Breast epithelium (tissue), 4 donors: ENCODE measurements at places on chromosomes 7 and 10.

DNA sequence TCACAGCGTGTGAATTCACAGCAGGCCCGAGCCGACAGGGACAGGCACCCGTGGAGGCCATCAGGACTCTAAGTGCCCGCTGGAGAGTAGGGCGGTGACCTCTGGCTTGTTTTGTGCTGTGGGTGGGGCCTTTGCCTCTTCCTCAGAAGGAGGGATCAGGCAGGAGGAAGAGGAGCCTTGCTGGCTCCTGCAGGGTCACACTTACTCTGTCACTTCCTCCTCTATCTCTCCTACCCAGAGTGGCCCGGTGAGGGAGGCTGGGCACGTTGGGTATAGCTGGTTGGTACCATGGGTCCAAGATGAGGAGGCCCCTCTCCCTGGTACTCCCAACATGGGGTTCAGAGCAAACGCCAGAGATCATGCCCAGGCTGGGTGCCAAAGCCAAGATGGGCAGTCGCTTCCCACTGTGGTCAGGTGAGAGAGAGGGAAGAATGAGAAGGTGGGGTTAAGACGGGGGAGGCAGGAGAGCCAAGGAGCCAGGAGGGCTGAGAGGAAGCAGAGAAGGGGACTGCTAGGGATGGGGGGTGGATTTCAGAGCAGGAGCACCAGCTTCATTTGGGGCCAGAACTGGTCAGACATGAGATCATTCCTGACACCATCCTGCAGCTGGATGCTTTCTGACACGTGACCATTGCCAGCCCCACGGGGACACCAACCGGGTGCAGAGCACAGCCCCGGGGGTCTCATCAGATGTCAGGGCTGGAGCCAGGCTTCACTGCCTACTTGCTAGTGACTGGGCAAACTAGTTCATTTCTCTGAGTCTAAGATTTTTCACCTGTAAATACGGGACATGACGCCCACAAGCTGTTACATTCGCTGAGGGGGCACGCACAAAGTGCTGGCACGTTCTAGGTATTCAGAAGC, 54.8 kb upstream of the CACUL1 start:
- H3K27me3 ChIP-seq: no peaks in the 10 kb centered on the region
- H3K36me3 ChIP-seq: no peaks in the 10 kb centered on the region
- no peak overlapping the region for H3K4me3 ChIP-seq
- no peak for DNase-seq
- no peak overlapping the region for H3K27ac ChIP-seq

DNA sequence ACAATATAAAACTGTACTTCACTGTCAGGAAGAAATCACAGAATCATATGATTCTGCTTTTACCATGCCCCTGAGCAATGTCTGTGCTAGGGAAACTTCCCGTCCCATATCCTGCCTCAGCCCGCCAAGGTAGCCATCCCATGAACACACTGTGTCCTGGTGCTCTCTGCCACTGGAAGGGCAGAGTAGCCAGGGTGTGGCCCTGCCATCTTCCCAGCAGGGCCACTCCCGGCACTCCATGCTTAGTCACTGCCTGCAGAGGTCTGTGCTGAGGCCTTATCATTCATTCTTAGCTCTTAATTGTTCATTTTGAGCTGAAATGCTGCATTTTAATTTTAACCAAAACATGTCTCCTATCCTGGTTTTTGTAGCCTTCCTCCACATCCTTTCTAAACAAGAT, 31.8 kb downstream of the AP3M1 start:
- DNase-seq: no peak
- peak overlapping the region; percentile 1 for H3K27ac ChIP-seq

DNA sequence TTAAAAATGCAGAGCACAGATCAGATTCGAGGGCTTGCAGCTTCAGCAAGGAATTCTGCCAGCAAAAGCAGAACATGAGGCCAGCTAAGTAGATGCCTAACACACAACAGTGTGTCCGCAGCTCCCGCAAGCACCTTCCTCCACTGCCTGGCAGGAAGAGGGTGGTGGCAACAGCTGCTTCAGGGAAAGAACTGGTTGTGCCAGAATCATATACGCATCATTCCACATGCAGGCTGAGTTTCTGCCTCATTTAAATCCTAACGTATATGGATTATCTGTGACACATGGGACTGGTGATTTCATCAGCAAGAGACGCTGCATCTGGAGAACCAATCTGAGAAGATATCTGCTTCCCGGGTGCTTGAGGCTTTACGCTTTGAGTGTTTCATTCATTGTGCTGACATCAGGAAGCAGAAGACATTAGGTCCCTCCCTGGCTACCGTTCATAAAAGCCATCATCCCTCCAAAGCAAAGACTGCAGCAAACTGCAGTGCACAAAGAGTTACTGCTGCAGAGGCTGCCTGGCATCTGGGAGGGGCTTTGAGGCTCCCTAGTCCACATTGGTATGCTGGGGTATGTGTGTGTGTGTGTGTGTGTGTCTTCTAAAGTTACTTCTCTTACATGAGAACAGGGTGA, 78.8 kb downstream of the FAM13C start:
- H3K36me3 ChIP-seq: no peaks in the 10 kb centered on the region
- H3K4me1 ChIP-seq: no peaks in the 10 kb centered on the region
- H3K4me3 ChIP-seq: no peak overlapping the region

- no peaks in the 10 kb centered on the region for H3K27me3 ChIP-seq
- H3K27ac ChIP-seq: no peak overlapping the region
- no peak for DNase-seq
- H3K4me3 ChIP-seq: no peak overlapping the region
- H3K4me1 ChIP-seq: no peaks in the 10 kb centered on the region
These were observed 72.6 kb downstream of the COBL start for GRCh38 chr7:51244053-51244452.

DNA sequence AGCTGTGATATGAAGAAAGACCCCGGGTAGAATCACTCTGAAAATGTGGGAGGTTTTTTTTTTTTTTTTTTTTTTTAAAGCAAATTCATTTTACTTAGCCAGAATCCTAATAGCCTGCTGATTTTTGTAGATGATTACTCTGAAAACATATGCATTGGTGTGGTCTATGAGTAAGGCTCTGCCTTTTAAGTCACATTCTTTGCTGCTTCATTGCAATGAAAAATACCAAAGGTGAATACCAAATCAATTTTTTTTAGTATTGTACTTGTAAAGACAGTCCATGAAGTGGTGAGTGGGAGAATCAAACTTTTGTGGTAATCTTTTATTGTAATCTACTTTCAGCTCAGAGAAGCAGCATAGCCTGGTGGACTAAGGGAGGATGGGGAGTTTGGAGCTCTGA, 130.3 kb downstream of the SDK1 start:
- H3K4me3 ChIP-seq: no peak overlapping the region
- H3K4me1 ChIP-seq: no peaks in the 10 kb centered on the region
- no peaks in the 10 kb centered on the region for H3K27me3 ChIP-seq
- H3K36me3 ChIP-seq: no peaks in the 10 kb centered on the region
- no peak overlapping the region for H3K27ac ChIP-seq

- H3K4me1 ChIP-seq: no peaks in the 10 kb centered on the region
- H3K4me3 ChIP-seq: no peak overlapping the region
- no peak overlapping the region for H3K27ac ChIP-seq
- DNase-seq: no peak
- no peaks in the 10 kb centered on the region for H3K27me3 ChIP-seq
- no peaks in the 10 kb centered on the region for H3K36me3 ChIP-seq
These were observed 36.4 kb downstream of the CUBN start for GRCh38 chr10:17092986-17093803.

DNA sequence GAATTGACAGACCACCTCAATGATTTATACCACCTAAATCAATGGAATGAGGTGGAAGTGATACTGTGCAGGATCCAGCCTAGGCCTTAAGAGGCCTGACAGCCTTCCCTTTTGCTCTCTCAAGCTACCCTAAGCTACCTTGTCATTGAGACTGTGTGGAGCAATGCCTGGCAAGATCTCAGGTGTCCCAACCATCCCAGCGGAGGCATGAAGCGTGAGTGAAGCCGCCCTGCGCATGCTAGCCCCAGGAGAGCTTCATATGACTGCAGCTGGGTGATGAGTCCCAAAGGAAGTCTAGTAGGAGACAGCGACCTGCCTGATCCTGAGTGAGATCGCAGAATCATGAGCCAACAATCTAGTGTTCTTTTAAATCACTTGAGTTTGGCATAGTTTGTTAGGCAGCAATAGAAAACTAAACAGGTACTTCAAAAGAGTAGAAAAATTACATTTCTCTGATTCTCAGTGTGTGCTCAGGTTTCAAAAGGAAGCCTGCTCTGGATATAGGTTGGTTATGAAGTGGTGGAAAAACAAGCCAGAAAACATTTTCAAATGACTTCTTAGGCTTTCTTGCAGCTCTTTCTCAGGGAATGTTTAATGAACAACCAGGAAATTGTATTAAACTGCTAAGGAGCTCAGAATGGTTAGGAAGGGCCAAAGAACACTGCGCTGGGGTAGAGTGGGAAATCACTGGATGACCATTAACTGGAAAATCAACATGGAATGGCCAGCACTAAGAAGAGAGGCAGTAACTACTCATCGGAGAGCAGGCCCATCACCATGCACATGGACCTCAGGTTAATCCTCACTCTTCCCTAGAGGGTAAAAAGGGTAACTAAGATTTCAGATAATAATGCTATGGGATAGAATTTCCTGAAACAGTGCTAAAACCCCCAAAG, 535.2 kb downstream of the PHTF2 start:
- DNase-seq: no peak
- no peaks in the 10 kb centered on the region for H3K4me1 ChIP-seq
- no peak overlapping the region for H3K4me3 ChIP-seq

GRCh38 chr7:143305423-143306070, 10.4 kb upstream of the CLCN1 start:
- H3K27me3 ChIP-seq: no peaks in the 10 kb centered on the region
- no peak overlapping the region for H3K27ac ChIP-seq
- H3K4me3 ChIP-seq: no peak overlapping the region
- DNase-seq: peak; percentile 63

DNA sequence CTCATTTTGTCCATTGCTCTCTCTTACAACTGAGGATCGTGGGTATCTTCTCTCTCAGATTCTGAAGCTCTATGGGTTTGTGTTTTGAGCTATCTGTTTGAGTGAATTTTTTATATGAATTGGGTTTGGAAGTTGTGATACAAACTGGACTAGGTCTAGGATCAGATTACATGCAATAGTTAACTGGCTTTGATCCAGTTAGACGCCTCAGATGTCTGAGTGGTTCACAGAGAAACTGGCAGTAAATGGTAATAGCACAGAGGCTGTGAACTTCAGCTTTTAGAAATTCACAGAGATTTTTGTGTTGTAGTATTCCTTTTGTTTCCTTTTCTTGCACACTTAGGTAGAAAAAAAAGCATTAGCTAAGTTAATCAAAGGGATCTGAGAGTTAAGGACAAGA, 12.7 kb upstream of the DNMBP start:
- H3K27me3 ChIP-seq: no peaks in the 10 kb centered on the region
- no peak for DNase-seq
- H3K27ac ChIP-seq: no peak overlapping the region
- H3K4me1 ChIP-seq: no peaks in the 10 kb centered on the region

GRCh38 chr7:290554-291372, 793 bp downstream of the FOXL3 start:
- peak; percentile 27 for DNase-seq
- H3K36me3 ChIP-seq: no peaks in the 10 kb centered on the region
- peak overlapping the region; percentile 49 for H3K4me3 ChIP-seq

GRCh38 chr10:62183857-62184795, 84.5 kb downstream of the RTKN2 start:
- H3K36me3 ChIP-seq: no peaks in the 10 kb centered on the region
- H3K27ac ChIP-seq: no peak overlapping the region
- no peaks in the 10 kb centered on the region for H3K27me3 ChIP-seq
- no peak overlapping the region for H3K4me3 ChIP-seq
- no peak for DNase-seq

GRCh38 chr10:45238896-45239295, 76.5 kb downstream of the OR13A1 start:
- no peak overlapping the region for H3K27ac ChIP-seq
- no peaks in the 10 kb centered on the region for H3K4me1 ChIP-seq
- no peak overlapping the region for H3K4me3 ChIP-seq
- no peak for DNase-seq

- H3K4me3 ChIP-seq: no peak overlapping the region
- no peak for DNase-seq
- no peak overlapping the region for H3K27ac ChIP-seq
- no peaks in the 10 kb centered on the region for H3K36me3 ChIP-seq
- H3K4me1 ChIP-seq: no peaks in the 10 kb centered on the region
These were observed 131.9 kb downstream of the INSYN2A start for GRCh38 chr10:127064474-127064873.
